ENCODE measurements at places on chromosomes 1 and 21.

DNA sequence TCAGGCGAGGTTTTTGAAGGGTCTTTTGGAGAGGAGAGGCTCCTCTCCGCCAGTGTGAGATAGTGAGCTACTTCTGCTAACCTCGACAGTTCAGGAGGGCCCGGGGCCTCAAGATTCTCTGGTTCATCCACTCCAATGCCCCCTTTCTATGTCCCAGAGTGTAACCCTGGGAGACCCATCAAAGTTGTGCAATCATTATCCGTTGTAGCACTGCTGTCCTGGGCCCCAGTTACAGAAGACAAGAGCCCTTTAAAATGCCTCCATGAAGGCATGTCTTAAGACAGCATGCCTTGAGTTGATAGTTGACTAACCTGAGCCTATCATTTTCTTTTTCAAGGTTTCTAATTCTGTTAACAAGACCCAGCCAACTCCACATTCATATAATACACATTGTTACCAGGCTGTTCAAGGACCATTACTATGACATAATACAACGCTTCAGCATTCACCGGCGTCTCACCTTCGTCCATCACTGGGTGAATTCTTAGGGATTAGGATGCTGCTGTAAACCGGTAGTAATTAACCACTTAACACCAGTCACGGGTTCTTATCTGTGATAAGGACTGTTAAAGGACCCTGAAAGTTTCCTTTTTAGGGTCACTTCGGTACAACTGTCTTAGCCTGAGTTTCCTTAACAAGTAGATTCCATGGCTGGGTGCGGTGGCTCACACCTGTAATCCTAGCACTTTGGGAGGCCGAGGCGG, 37.4 kb upstream of the CDC42BPA start:
- no peak for DNase-seq

- DNase-seq, result no peak
Measured at GRCh38 chr1:27398405-27399149, 6.2 kb downstream of the GPR3 start.

- DNase-seq, result no peak
Measured at GRCh38 chr1:187010571-187011309, 182.0 kb downstream of the PLA2G4A start.

GRCh38 chr1:216815260-216816131, 92.3 kb upstream of the ESRRG start:
- no peak for DNase-seq

DNA sequence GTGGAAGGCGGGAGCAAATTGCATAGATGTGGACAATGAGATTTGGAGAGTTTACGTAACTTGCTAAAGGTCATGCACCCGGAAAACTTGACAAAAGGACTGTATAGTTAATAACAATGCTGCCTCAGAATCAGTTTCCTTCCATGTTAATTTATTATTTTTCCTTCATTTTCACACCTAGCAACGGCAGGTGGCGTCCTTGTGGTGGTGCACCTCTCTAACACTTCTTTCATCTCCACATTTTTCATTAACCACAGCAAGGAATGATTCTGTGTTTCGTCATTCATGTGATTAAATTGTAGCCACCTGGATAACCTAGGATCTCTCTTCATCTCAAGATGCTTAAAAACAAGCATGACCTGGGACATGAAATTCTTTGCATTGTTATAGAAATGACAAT, 2133.0 kb downstream of the NCAM2 start:
- DNase-seq, result no peak

GRCh38 chr1:232048481-232048880, 421.9 kb downstream of the DISC1 start:
- DNase-seq, result no peak

GRCh38 chr1:159282118-159282517, 20.0 kb upstream of the FCER1A start:
- DNase-seq, result no peak

DNA sequence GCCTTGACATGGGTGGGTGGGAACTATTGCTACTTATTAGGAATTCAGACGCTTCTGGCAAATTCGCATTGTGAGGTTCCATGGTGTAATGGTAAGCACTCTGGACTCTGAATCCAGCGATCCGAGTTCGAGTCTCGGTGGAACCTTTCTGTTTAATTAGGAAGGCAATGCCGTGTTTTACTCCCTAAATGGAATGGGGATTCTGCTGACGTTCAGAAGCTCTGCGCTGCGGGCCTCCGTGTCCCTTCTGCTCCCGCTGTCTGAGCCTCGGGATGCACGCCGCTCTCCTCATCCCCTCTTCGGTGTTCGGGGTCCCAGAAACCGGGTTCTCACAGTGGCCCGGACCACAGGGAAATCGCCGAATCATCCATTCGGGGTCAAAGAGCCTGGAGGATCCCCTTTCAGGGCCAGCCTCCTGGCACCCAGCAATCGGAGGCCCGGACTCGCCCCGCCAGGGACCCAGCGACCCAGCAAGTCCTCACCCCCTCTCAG, 280.3 kb downstream of the FAM72C start:
- DNase-seq, result no peak

DNA sequence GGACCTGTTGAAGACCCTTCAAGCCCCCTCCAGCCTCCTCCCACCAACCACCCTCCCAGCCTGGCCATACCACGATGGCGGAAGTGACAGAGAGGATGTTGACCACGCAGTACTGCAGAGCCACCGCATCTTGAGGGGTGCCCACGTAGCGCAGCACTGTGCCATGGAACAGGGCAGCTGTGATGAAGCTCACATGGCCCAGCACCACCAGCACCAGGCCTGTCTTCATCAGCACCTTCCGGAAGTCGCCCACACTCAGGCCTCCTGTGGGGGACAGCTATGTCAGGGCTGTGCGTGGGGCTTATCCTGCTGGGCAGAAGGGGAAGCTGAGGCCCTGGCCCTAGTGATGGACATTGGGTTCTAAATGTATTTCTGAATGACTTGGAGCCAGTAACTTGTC, 3.1 kb downstream of the TMEM54 start:
- DNase-seq, result no peak

- no peak for DNase-seq
Measured at GRCh38 chr1:235725434-235725833, 75.8 kb upstream of the GNG4 start.

- DNase-seq, result no peak
Measured at GRCh38 chr1:15168479-15168878, 14.9 kb downstream of the TMEM51 start.

DNA sequence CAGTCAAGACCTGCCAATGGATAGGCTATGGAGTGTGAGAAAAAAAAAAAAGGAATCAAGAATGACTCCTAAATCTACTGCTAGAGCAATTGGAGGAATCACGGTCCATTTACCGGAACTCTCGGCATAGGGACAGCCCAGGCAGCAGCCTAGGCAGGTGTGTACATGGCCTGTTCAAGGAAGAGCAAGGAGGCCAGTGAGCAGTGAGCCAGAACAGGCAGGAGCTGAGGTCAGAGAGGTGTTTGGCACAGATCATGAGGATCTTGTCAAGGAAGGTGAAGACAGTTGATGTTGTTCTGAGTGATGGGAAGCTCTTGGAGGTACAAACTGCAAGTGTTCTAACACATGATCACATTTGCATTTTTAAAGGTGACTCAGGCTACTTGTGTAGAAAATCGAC, 40.6 kb upstream of the HHAT start:
- no peak for DNase-seq

DNA sequence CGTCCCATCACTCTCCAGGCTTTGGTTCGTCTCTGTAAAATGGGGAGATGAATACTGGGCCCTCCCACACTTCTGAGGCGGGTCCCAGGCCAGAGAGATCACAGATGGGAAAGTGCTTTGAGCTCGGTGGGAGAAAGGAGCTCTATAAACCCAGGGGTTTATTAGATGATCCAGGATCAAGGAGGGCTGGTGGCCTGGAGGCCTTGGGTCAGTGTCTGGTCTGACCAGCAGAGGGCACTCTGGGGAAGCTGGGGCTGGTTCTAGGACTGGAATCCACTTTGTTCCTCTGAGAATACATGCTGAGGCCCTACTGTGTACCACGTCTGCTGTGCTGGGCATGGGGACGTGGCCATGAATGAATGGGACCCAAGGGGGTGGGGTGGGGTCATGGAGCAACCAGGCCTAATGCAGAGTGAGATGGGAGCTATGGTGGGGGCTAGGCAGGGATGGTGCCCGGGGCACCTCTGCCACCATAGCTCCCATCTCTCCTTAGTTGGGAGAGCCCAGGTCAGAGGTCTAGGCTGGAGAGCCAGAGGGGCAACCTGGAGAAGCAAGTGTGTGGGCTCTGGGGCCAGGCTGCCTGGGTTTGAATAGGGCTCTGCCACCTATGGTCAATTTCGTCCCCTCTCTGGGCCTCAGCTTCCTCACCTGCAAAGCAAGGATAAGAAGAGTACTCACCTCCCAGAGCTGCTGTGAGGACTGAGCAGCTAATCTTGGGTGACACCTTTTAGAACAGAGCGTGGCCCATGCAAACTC, 9.0 kb upstream of the FAM131C start:
- DNase-seq, result peak; percentile 45

- DNase-seq, result no peak
Measured at GRCh38 chr1:114111731-114112641, 41.7 kb downstream of the SYT6 start.

DNA sequence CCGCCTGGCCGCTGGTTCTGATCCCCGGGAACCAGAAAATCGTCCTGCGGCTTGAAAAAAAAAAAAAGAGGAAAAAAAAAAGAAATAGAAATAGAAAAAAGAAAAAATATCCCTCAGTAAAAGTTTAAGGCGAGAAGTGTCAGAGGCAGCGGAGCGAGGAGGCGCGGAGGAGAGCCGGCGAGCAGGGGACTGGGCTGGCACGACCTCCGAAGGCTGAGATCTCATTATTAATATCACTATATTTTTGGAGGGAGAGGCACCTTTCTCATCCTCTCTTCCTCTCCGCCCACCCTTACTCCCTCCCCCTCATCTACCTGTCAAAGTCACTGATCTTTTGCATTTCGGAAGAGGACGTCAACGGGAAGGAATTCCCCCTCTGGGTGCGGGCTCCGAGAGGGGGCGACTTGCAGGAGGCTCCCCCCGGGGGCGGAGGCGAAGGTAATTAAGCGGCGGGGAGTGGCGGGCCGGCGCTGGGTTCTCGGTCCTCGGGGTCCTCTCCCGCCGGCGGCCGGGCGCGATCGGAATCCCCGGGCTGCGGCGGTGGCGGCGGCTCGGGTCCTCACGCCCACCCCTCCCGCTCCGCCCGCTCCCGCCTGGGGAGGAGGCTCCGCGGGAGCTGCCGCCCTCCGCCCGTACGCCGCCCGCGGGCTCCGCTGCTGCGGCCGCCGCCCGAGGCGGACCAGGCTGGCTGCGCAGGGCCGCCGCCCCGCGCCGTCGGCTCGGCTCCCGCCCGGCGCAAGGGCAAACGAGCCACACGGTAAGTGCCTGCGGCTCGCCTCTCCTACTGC, at the start of gene NTNG1:
Gene NTNG1 (plus strand): TSS at position 337 of the 788 bp plus-strand sequence.
- peak; percentile 6 for DNase-seq

DNA sequence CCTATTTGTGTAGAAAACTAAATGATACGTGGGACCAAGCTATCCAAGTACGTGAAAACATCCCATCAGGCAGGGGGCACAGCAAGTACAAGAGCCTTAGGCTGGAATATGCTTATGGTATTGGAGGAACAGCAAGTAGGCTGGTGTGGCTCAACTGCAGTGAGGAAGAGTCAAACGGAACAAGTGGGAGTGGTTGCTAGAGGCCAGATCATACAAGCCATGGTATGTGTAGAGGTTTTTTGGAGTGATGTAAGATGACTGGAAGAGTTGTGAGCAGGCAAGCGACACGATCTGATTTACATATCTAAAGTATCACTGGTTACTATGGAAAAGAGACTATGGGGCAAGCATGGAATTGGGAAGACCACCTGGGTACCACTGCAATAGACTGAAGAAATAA, 27.8 kb downstream of the ELK4 start:
- no peak for DNase-seq

DNA sequence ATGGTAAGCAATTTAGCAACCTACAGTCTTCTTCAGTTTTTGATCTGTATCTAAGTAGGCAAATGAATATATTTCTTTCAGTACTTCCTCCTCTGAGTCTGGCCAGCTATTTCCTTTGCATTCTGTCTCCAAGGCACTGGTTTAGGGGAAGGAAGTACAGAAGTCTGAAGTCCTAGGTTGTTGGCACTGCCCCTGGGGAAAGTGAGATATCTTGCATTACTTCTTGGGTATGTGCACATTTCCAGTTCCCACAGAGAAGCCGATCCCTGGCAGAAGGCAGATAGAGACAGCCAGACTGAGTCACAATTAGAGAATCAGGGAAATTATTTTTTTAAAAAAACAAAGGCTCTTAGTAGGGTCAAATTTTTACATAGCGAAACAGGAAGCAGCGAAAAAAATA, 98.8 kb downstream of the RASAL2 start:
- DNase-seq, result no peak

DNA sequence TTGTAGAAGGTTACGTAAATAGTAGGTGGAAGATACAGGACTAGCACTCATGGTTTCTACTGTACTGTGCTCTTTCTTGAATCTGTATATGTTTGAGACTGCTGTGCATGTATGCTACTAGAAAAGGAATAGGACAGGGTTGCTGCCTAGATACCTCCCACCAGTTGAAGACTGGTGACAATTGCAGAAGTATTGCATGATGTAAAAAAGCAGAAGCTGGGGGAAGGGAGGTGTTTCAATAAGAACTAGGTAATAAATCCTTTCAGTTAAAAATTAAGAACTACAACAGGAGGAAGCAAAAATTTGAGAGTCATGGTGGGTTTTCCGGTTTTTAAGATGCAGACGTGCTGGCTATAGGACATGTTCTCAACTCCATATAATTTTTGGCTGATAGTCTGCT, 88.1 kb downstream of the CCDC30 start:
- no peak for DNase-seq

DNA sequence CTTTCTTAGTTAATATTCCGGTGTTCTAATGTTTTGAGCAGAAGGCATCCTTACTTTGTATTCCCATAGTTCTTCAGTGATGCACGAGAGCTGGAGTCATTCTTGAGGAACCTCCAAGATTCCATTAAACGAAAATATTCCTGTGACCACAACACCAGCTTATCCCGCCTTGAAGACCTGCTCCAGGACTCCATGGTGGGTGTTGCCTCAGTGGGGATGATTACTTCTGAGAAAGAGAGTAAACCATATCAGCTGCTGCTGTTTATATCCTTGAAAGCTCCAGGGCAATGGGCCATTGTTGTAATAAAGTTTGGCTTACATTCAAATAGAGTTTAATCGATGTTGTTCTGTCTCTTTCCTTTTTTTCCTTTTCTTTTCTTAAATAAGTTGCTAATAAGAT, 93.1 kb downstream of the MACF1 start:
- no peak for DNase-seq

DNA sequence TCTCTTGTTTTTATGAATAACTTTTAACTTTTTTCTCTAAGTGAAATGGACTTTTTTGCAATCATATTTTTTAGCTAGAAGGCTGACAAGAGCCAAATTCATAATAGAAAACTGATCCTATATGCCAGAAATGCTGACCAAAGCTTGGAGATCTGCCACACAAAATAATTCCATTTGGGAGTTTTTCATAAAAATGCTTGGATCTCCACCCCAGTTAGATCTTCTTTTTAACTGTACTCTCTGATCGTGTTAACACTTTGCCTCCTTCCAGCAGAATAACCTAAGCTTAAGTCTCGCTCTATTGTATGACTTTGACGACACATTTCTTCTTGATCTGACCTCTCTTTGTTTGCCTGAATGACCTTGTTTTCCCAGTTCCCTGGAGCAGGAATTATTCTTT, 16.8 kb downstream of the FLG2 start:
- no peak for DNase-seq

Data from stimulated activated CD4-positive, alpha-beta T cell treated with anti-CD3 and anti-CD28 coated beads, Interleukin-1b, Interleukin-23, amount 100 ng/mL, for 4 hours (primary cell).